ENCODE measurements at places on chromosomes 5 and 9.

DNA sequence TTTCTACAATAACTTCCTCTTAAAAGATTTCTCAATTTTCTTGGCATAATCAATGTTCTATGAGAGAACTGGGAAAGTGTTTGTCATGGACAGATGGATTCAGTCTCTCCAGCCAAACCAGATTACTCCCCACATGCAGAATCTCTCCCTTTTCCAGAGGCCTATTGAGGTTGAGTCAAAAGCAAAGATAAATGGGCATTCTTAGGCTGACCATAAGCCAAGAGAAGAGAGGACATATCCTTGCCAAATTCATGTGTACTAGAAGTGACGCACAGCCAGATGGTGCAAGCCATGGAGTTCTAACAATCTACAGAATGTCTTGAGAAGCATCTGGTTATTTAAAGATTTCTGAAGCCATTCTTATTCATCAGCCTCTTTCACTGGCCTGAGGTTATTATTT is 2115.0 kb downstream of the MAT2B start:
- no peak for DNase-seq

DNA sequence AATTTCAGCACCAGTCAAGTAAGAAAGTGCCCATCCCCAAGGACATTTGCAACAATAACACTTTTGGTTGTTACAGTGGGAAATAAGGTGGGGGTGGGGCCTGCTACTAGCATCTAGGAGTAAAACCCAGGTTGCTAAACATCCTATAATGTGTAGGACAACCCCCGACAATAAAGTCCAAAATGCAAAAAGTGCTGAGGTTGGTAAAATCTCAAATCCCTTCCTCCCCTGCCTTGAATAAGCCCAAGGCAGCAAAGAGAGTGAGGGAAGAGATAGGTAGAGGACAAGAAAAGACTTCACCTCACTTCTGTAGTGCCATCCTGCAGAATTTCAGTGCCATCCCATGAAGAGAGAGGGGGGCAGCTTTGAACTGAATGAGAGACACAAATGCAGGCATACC is 117.5 kb upstream of the NIPBL start:
- no peak for DNase-seq

GRCh38 chr9:114430457-114430856 is 42.7 kb upstream of the AKNA start:
- no peak for DNase-seq

DNA sequence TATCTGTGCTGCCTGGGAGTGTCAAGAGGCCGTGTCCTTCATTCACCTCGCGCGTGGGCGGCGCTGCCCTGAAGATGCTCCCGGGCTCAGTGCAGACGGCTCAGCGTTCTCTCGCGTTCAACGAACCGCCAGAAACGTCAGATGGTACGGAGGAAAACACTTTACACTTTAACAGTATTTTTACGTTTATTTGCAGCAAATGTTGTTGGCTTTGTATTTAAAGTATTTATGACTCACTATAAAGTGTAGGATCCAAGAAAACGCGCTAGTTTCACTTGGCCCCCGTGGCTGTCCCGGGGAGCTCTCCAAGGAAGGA is 544 bp upstream of the ERCC6L2 start:
- peak; percentile 69 for DNase-seq

GRCh38 chr9:19331877-19332276 is 48.2 kb downstream of the RPS6 start:
- no peak for DNase-seq

DNA sequence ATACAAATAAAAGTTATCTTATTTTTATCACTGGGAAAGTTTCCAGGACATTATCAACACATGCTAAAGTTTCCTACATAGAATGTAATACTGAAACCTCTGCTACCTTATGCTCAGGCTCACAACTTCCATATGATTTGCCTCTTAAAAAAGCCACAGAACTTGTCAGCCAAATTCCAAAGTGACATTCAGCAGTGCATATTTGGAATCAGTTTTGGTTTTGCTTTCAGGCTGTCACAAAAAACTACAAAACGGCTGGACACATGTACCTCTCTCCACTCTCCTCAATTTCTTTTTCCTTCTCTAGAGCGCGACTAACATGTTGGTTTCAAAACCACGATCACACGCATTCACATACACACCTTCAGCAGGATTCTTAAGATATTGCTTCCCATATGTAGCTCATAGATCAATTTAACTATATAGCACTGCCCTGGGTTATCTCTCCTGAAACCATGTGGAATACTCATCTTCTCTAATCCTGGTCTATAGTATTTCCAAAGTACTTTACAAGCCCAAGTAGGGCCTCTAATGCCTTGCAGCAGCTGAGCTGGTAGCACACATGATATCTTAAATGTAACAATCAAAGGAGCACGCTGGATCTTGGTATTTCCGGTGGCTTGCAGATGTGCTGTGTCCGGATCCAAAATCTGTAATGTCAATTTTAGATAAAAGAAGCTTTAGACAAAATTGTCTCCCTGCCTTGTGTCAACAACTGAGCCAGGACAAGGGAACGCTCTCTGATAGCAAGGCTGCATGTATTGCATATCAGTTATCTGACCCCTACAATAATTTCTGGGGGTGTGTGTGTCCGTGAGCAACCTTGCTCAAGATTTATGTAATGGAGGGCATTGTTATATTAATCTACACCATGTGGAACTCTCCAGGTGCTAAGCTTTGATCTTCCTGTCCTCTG is 203.2 kb downstream of the DMRT2 start:
- DNase-seq: no peak

DNA sequence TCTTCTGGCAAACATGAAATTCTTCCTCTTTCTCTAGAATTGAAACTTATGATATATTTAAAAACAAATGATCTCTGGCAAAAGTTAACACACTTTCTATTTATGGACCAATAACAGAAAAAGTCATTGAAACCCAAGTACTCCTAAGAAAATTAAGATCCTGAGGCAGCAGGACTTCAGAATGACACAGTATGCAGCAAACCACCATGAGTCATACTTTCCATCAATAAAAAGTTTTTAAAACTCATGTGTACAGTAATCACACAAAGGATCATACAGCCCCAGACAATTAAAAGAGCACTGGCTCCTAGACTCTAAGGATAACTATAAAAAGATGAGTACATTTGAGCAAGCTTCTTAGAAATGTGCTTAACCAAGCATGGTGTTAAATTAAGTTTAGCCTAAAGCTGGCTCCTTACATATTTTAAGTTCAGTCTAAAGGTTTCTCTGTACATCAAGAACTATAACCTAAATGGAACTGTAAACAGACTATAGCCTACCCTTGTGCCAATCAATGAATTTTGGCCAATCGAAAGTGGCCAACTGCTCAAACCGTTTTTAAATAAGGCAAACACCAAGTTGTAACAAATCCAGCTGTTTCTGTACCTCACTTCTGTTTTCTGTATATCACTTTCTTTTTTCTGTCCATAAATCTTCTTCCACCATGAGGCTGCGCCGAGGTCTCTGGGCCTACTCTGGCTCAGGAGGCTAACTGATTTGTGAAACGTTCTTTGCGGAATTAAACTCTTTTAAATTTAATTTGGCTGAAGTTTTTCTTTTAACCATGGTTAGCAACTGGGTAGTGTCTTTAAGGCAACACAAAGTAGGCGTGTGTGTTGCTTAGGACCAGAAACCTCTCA is 232.1 kb upstream of the PIK3R1 start:
- DNase-seq: no peak

DNA sequence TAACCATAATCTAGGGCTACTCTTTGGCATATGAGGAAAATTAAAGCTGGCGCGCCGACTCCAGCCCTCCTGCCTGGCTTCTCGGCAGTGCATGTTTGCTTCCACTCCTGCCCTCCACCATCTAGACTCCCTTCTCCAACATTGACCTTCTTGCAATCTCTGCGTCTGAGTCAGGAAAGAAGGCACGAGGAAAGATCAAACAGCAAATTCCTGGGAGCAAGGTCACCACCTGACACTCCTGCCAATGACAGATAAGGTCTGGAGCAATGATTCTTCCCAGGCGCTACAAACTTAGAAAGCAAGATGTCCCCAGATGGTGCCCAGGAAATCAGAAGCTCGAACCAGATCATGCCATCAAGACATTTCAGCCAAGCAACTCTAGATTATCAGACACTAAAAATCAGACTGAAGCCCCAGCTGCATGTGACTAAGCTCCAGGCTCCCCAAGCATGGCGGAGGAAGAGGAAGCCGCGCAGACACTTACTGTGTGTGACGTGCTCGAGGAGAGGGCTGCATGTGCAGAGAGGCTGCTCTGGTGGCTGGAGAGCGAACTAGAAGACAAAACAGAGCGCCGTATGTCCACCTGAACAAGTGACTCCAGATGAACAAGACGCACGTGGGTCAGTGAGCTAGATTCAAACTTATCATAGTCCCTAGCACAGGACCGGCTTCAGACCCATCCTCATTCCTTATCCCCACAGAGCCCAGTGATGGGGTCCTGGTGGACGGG is 115.3 kb downstream of the UBE2R2 start:
- no peak for DNase-seq

- DNase-seq: no peak
Observed at GRCh38 chr5:68953875-68954617, 139.8 kb upstream of the SLC30A5 start.

GRCh38 chr5:7040111-7040510 is 326.9 kb downstream of the TENT4A start:
- no peak for DNase-seq

GRCh38 chr5:163529698-163530097 is 24.3 kb downstream of the MAT2B start:
- DNase-seq: no peak

DNA sequence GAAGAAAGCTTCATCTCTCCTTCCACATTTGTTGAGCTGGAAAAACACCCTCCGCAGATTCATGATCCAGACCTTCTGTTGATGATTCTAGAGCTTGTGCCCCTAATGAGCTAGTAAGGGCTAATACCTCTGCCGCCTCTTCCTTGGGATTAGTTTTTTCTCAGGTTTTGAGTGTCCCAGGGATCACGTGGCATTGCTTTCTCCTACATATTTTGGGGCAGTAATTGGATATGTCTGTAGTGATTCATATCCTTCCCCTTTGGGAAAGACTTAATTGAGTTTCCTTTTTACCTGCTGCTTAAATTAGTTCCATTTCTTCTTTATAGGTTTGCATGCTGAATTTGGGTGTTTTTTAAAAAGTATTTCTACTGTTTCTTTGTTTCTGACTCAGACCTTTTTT is 143.9 kb downstream of the GOLPH3 start:
- no peak for DNase-seq

GRCh38 chr9:87834357-87834756 is 48.3 kb upstream of the SPATA31E1 start:
- no peak for DNase-seq

GRCh38 chr9:94445863-94446262 is 109.0 kb upstream of the PCAT7 start:
- DNase-seq: no peak

GRCh38 chr9:77759391-77759790 is 111.3 kb upstream of the GNA14 start:
- no peak for DNase-seq

GRCh38 chr5:158392753-158393152 is 533.8 kb upstream of the CLINT1 start:
- no peak for DNase-seq

- no peak for DNase-seq
Observed at GRCh38 chr5:78776637-78777036, 128.1 kb upstream of the LHFPL2 start.

- no peak for DNase-seq
Observed at GRCh38 chr5:100693481-100693880, 158.3 kb downstream of the FAM174A start.

- DNase-seq: no peak
Observed at GRCh38 chr5:68533571-68534084, 318.1 kb downstream of the PIK3R1 start.

DNA sequence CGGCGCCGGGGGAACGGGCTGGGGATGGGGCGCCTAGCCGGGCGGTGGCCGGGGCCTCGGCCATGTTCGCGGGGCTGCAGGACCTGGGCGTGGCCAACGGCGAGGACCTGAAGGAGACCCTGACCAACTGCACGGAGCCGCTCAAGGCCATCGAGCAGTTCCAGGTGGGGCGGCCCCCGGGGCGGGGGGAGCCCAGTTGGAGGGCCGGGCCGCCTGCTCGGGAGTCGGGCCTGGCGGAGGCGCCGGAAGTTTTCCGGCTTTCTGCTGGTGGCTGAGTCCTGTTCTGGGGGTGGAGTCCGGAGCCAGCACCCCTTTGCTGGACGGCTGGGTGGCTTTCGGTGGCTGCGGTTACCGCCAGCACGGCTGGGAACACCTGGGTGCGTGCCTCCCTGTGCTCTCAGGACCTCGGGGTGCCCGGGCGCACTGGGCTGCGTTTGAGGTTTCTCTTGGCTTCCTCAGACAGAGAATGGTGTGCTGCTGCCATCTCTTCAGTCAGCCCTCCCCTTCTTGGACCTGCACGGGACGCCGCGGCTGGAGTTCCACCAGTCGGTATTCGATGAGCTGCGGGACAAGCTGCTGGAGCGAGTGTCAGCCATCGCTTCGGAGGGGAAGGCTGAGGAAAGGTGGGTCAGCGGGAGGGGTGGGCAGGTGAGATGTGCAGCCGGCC is 454 bp downstream of the NELFB start:
- peak; percentile 48 for DNase-seq

GRCh38 chr5:5188376-5189050 is 48.4 kb downstream of the ADAMTS16 start:
- DNase-seq: no peak

- DNase-seq: no peak
Observed at GRCh38 chr9:7802666-7803065, 3.1 kb upstream of the DMAC1 start.

GRCh38 chr9:94030318-94031179 is 53.7 kb upstream of the PTPDC1 start:
- peak; percentile 80 for DNase-seq

DNA sequence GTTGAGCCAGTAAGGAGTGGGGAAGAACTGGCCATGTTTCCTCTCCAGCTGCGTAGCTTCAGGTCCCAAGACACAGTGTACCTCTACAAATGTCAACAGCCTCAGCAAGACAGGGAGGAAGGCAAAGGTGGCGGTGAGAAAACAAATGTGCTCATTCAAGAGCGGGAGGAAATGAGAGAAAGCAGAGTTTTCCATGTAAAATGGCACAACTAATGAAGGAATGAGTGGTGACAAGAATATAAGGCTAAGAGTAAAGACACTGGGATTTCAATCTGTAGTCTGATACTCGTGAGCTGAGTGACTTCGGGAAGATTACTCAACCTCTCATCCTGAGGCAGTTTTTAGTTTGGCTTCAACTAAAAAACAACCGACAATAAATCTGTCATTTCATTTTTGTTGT is 67.6 kb downstream of the DPYSL3 start:
- no peak for DNase-seq

DNA sequence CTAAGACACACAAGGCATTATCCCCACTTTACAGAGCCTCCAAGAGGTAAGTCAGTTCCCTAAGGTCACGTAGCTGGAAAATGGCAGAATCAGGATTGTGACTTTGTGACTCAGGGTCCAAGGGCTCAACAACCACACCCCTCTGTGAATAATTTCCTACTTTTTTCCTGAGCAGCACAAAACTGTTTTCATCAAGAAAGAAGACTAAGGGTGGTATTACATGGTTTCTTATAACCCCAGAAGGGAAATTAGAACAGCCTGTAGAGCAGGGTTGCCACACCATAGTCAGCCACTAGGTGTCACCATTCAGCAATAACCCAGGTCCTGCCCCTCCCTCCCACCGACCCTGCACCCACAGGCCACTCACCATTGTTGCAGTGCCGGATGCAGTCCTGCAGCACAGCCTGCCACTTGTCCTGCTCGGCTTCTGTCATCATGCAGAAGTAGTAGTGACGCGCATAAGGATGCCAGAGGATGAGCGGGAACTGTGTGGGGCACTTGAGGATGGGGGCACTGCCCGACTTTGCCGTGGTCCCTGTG is 72.1 kb downstream of the LRSAM1 start:
- peak; percentile 29 for DNase-seq

- no peak for DNase-seq
Observed at GRCh38 chr5:57736716-57737115, 254.1 kb upstream of the ACTBL2 start.
